ENCODE measurements at places on chromosomes 2 and 18. TPM values are rescaled to one million over a fixed set of nuclear protein-coding genes. Genes with fewer than 3 reads are reported as not detected.

IGFBP5 gene
- 0.40 TPM for total RNA-seq

SPTBN1 gene
- total RNA-seq, result 367 TPM

DNAH6 gene
- under 0.01 TPM for total RNA-seq

TMEM214 gene
- 50.4 TPM for total RNA-seq

HRH4 gene
- total RNA-seq, result not detected

ZNF532 gene
- total RNA-seq, result 69.6 TPM

IL37 gene
- total RNA-seq, result not detected

PJVK gene
- total RNA-seq, result 0.80 TPM

GATA6 gene
- total RNA-seq, result 23.8 TPM

TMSB10 gene
- total RNA-seq, result 2,814 TPM

GREB1 gene
- 0.13 TPM for total RNA-seq

CCDC148 gene
- 0.27 TPM for total RNA-seq

All from thoracic aorta endothelial cell (primary cell).